GM18507 (cell line): ENCODE measurements at places on chromosomes 7 and 10.

DNA sequence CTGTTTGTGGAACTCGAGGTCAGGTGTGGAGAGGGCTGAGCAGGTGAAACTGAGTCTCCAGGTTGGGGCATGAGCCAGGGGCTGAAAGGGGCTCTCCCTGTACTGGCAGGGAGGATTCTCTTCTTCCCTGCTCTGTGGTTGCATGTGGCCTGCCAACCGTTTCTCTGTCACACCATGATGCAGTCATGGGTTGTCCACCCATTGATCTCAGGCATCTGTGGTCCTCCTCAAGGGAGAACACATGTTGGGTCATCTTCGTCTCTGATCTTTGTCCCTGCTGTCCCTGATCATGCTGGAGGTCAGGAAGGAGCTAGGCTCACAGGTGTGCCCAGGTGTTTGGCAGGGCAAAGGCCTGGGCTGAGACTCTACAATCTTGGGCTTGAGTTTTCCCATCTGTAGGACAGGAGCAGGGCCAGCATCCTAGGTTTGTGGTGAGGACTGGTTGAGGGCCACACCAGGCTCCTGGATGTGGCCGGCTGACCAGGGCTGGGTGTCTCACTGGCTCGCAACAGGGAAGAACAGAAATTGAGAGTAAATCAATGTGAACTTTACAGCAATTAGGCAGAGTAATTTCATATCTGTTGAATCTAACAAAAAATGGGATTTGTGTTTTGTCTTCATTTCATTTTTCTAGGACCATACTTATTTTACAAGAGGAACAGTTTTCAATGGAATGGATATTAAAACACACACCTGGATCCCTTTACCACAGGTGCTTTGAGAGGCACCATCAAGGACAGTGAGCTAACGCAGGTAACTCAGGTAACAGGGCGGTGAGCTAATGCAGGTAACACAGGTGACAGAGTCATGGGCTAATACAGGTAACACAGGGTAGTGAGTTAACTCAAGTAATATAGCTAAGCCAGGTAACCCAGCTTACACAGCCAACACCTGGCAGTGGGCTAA is 58.5 kb upstream of the IGFBP3 start:
- no peak for DNase-seq

DNA sequence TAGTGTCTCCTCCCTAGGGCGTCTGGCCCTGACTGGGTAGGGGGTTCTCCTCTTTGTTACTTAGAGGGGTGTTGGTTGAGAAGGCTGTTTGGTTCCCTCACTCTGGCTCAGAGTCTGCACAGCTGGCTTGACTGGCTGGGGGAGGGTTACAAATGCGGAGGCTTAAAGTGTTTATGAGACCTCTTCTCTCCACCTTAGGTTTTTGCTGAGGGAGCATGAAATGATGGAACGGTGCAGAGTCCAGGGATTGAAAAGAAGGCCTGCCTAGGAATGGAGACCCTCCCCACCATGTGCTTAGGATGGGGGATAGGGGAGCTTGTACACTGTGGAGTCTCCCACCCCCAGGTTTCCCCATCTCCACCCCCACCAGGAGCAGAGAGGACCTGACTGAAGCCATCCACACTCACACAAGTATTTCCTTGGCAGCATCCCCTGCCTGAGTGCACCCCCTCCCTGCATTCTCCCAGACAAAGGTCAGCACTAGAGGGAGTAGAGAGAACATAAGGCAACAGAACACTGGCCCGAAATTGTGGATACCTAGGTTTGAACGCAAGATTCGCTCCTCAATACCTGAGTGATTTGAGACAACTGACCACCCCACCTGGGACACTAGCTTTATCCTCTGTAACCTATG is 1.7 kb upstream of the LDB1 start:
- no peak for DNase-seq

- DNase-seq, result no peak
Measured at GRCh38 chr7:89265631-89266030, 470.1 kb upstream of the TEX47 start.

- no peak for DNase-seq
Measured at GRCh38 chr7:114941692-114942091, 19.8 kb downstream of the MDFIC start.

DNA sequence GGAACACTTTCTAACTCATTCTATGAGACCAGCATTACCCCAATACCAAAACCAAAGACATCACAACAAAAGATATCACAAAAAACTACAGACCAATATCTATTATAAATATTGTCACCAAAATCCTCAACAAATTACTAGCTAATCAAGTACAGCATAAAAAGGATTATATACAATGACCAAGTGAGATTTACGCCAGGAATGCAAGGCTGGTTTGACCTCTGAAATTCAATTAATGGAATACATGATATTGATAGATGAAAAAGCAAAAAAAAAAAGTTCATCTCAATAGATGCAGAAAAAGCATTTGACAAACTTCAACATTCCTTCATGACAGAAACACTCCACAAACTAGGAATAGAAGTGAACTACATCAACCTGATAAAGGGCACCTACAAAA is 175.3 kb downstream of the LCOR start:
- DNase-seq, result no peak

GRCh38 chr10:114998993-114999392 is 61.0 kb downstream of the TRUB1 start:
- DNase-seq, result no peak

- DNase-seq, result no peak
Measured at GRCh38 chr7:96177353-96177752, 144.5 kb downstream of the SLC25A13 start.

DNA sequence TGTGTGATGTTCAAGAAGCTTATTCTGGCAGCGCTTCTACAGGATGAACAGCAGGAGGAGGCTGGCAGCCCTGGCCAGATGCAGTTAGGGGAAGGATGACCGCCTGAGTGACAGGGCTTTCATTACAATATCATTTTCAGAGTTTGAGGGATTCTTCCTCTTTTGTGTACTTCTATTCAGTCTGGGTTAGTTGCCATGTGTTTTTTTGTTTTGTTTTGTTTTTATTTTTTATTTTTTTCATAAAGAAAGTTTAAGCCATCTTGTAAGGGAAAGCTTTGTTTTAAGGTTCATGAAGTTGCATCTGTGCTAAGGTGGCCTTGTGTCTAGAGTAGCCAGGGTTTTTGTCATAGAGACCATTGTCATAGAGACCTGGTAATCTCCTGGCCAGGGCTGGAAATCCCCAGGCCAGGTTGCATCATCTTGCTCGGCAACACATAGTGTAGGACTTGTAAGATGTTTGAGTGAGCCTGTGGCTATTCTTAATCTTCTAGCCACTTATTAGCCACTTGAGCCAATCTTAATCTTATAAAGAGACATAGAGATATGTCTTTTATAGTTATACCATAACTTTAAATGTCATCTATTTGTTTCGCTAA is 230.5 kb upstream of the TMEM229A start:
- DNase-seq, result no peak
